ENCODE measurements at places on chromosomes 2 and 18.

DNA sequence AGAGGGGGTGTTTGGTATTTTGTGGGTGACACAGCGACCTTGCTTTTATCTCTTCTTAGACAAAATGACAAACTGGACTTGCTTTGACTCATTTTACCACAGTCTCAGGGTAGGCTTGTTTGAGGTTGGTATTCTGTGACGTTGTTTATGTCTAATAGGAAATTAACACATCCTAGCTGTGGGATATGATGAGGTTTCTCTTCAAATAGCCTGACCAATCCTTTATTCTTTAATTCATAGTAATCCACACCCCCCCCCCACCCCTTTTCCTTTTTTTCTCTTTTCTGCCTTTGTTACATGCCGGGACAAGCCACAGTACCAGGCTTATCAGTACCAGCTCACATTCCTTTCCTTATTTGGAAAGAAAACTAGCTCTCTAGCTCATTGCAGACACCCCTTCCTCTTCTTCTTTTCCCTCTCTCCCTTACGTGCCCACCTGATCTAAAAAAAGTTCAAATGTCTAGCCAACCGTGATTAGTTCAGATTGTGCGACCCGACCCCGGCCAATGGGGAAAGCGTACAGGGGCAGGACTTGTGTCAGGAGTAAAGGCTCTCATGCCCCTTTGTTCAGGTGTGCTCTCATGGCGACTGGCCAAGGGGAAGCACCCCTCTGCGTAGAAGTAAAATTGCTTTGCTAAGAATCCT lies 52.2 kb upstream of the PTPRM start:
- DNase-seq: no peak

- peak; percentile 12 for DNase-seq
Measured at GRCh38 chr2:175111200-175111657, 56.8 kb downstream of the ATF2 start.

DNA sequence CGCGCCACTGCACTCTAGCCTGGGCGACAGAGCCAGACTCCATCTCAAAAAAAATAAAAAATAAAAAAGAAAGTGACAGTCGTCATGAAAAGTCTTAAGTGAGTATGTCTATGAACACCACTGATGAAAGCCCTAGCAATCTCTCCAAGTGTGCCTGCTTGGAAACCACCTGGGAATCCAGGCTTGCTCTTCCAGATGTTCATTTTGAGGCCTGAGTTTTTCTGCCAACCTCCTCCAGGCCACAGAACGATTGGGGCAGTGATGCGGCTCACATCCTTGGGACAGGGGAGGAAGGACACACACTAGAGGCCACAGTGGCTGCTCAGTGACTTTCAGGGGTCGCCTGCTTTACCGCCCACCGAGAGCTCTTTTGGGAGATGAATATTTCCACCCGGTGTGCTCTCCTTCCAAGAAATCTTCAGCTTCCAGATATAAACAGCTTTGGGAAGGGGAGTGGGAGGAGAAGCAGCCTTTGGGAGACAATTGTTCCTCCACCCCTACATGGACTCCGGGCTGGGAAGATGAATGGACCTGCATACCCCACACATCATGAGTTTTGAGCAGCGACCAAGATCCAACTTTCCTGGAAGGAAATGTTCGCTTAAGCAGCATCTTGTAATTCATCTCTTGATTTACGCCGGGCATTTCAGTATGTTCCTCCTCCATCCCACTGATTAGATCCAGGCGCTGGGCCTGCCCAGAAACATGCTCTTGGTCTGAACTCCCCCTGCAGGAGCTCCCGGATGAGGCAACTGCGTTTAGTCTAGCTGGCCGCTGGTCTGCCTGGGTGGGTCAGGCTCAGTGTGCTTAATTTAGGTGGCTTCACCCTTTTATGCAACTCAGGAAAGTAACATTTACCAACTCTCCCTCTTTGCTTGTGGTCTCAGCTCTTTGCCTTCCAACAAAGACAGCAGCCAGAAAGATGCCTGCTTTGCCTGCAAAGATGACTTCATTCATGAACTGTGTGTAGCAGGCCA lies 6.2 kb upstream of the ARMC9 start:
- no peak for DNase-seq

DNA sequence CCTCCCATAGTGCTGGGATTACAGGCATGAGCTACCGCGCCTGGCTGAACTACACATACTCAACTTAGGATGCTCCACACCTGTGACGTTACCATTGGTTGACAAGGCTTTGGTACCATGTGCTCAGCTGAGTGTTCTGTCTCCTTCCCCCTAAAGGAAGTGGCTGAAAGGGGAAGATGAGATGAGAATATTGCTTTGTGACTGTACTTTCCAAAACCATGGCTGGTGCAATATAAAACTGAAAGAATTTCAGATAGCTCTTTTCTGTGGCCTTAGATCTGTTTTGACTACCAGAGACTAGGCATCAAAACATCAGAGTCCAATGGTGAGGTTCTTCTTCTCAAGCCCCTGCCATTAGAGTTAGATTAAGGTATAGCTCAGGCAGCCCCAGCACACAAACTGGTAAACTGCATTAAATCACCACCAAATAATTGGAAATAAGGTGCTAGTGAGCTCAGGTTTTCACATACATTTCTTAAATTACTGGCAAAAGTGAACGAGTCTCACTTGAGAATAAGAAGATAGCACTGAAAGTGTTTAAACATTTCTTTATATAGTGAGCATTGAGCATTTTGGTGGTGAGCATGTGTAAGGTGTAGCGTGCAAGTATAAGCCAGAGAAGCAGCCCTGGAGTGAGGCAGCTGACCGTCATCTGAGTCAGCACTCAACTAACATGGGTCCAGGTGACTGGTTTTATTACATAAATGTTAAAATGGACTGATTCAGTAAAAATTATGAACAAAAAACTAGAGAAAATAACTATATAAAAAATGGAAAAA lies 113.5 kb upstream of the FZD5 start:
- DNase-seq: no peak

DNA sequence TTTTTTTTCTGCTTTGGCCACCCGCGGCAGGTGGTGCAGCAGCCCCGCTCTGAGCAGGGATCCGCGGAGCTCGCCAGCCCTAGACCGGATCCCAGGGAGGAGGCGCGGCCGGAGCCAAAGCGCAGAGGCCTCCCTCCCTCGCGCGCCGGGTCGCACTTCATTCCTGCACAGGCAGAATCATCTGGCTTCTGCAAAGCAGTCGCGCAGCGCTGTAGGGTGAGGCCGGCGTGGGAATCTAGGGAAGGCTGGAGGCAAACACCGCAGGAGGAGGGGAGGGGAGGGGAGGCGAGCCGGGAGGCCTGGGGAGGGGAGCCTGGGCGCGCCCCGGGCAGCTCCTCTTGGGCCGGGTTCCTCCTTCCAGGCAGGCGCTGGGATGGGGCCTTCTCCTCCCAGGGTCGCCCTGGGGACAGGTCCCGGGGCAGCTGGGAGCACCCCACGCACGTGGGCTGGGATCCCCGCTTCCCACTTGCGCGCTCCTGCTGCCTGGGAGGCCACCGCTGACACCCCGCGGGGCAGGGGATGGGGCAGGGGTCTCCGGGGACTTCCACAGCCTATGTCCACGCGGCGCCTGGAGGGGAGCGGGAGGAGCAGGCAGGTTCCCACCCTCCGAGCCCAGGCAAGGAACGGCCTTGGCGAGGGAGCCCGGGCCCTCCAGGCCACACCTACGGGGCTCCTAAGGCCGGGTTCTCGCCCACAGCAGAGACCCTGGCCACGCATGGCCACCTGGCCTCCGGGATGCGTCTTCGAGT lies 45.0 kb downstream of the MBP start:
- DNase-seq: no peak

GRCh38 chr2:104405623-104406022 lies 448.3 kb upstream of the POU3F3 start:
- DNase-seq: no peak

GRCh38 chr2:101984656-101985055 lies 7.1 kb upstream of the IL1R2 start:
- no peak for DNase-seq

GRCh38 chr2:237672731-237673129 lies 45.3 kb downstream of the LRRFIP1 start:
- DNase-seq: no peak

- DNase-seq: no peak
Measured at GRCh38 chr2:67471681-67472080, 74.5 kb downstream of the ETAA1 start.
